ENCODE measurements at places on chromosomes 5 and 9.

GRCh38 chr5:107277485-107278125 is 393.1 kb downstream of the EFNA5 start:
- DNase-seq, result no peak

GRCh38 chr9:82721593-82721992 is 341.3 kb downstream of the RASEF start:
- DNase-seq, result peak; percentile 10

- DNase-seq, result peak; percentile 37
These were observed 6.2 kb downstream of the UGT3A2 start for GRCh38 chr5:36060420-36060887.

DNA sequence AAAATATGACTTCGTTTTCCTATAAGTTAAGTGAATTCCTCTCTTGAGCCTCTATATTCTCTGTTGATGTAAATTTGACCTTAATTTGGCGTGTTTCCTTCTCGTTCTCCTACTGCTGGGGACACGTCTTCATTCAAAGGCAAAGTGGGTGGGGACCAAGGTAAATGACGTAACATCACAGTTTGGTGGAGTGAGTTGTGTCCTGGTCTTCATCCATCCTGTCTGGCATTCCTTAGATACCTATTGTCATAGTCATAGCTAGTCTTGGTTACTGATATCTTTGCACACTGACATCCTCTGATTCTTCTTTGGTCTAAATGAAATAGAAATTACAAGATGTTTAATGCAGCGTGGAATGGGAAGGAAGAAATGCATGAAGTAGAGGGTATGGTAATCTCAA is 108.5 kb downstream of the NNT start:
- DNase-seq, result peak; percentile 71

GRCh38 chr5:134995850-134996402 is 28.2 kb downstream of the CATSPER3 start:
- DNase-seq, result no peak

GRCh38 chr5:16726538-16726946 is 109.7 kb upstream of the RETREG1 start:
- DNase-seq, result no peak

DNA sequence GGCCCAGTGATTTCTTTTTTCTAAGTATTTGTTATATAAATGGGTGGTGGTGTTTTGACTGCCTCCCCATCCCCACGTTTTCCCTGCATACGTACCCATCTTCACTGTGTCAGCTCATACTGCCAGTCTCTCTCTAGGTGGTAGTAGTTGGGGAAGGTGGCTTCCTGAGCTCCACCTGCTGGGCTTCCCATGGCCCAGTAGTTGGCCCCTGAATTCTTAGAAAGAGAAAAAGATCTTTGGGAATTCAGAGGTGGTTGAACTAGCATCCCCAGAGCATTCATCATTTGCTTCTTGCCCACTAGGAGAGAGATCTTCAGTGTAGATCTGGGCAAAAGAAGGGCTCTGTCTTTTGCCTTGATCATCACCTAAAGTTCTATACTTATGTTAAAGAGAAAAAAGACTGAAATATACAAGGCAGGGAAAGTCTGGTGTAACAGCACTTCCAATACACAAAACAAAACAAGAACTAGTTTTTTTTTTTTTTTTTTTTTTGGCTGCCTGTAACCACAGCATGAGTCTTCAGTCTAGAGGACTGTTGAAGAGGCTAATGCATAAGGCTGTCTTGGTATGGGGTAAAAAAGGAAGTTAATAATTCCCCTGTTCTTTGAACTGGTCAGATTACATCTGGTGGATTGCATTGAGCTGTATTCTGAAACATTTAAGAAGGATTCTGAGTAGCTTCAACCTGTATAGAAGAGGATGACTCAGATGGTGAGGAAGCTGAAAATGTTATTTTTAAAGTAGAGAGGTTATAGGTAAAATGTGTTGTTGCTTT is 128.7 kb downstream of the ATG10 start:
- DNase-seq, result peak; percentile 33

GRCh38 chr5:1079961-1080360 is 31.9 kb downstream of the SLC12A7 start:
- no peak for DNase-seq

DNA sequence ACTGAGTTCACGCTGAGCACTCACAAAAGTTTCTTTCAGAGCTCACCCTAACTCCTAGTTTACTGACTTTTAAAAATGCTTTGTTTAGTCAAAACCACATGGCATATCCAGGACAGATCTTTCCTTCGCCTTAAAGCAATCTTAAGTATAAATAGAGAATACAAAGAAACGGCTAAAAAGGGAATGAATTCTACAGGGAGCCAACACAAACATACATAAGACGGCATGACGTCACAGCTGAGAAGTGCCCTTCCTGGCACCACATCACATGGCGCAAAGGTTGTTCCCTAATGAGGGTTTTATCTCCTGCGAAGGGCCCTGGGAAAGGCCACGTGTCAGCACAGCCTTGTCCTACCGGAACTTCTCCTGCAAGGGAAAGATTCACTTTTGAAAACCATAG is 141.3 kb downstream of the IRX1 start:
- DNase-seq, result no peak

DNA sequence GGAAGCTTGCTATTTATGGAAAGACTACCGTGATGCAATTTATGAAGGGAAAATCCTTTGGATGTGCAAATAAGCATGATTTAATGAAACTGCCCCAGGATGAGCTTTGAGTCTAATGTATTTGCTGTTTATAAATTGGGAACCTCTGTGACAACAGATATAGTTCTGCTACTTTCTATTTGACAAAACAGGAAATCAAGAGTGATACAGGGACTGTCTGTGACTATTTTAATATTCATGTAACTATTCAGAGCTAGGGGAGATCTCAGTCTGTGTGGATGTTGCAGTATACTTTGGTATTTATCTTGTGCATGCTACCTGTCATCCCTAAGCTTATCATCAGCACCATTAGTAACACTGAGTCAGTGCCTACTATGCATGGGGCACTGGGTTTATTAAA is 132.1 kb downstream of the PDZD2 start:
- DNase-seq, result no peak

GRCh38 chr5:138760448-138761110 is 7.4 kb downstream of the CTNNA1 start:
- DNase-seq, result no peak

- DNase-seq, result no peak
These were observed 815.4 kb upstream of the DMAC1 start for GRCh38 chr9:8614926-8615440.

GRCh38 chr9:19208653-19209052 is 21.8 kb upstream of the DENND4C start:
- no peak for DNase-seq

GRCh38 chr5:62732677-62733121 is 154.1 kb downstream of the LRRC70 start:
- DNase-seq, result peak; percentile 2
